Choroid plexus epithelial cell (primary cell): ENCODE measurements at places on chromosomes 13 and 19.

GRCh38 chr19:55315956-55316525, 9.1 kb downstream of the TMEM150B start:
- DNase-seq: no peak

- DNase-seq: no peak
These were observed 34.7 kb downstream of the TSSK6 start for GRCh38 chr19:19480688-19481087.

DNA sequence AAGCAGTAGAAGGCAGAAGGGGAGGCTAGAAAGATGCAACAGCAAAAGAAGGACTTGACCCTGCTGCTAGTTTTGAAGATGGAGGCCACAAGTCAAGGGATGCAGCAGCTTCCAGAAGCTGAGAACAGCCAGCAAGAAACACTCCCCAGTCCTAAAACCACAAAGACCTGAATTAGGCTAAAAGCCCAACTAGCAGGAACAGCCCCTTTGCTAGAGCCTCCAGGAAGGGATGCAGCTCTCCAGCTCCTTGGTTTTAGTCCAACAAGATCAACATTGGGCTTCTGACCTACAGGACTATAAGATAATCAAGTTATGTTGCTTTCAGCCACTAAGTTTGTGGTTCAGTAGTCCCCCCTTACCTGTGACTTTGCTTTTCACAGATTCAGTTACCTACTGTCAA, 10.5 kb upstream of the LATS2 start:
- no peak for DNase-seq

- no peak for DNase-seq
These were observed 146.3 kb downstream of the DCLK1 start for GRCh38 chr13:35984776-35985453.

DNA sequence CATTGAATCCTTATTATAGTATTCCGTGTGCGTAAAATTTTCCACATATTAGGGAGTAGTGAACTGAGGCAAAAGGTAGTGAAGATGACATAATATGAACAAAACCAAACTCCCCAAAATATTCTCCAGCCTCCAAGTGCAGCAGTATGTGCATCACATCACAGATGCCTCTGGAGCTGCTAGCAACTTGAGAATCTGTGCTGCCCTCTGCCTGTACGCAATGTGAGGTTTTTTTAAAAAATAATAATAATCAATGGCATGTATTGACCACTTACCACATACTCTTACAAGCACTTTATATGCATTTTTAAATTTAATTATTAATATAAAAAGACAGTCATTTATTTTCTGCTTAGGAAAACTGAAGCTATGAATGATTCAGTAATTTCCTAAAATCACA, 583.0 kb upstream of the SPRY2 start:
- DNase-seq: peak; percentile 36

DNA sequence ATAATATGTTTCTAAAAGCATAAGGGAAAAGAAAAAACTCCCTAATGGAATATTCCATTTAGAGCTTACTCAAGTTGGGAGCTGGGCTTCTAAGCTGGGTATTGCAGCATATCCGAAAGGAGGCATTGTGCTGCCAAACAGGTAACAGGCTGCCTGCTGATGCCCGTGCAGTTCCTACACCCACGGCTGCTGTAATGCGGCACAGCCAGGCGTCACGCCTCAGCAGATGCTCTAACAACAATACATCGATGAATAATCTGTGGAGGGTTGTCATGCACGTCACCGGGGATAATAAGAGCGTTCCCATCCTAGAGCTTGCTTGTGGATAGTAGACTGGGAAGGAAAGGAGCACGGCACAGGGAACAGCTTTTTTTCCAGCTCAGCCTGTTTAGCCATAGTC, 1582.1 kb upstream of the SLC10A2 start:
- no peak for DNase-seq

DNA sequence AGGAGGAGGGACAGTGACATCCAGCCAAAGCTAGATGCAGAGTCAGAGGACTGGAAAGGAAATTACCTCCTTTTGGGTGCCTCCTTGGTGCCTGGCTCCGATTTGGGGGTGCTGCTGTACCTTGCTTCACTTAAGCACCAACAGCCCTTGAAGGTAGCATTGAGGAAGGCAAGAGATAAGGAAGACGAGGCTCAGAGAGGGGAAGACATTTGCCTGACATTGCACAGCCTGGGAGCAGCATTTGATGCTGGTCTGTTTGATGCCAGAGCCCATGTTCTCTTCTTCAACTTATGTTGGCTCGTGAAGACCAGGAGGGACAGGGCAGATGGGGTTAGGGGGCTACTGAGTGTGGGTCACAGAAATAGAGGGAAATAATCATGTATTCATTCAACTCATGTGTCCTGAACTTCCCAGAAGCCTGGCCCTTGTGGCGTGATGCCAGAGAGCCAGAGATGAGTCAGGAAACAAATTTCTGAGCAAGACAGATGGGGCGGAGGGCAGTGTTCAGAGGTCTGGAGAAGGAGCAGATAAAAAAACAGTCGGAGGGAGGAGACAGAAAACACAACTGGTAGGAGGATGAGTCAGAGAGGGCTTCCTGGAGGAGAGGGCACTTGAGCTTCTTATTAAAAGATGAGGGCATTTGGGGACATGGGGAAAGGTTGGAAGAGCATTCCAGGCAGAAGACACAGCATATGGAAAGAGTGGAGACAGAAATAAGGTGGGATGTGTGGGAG, 3.0 kb upstream of the C19orf81 start:
- DNase-seq: peak; percentile 44

DNA sequence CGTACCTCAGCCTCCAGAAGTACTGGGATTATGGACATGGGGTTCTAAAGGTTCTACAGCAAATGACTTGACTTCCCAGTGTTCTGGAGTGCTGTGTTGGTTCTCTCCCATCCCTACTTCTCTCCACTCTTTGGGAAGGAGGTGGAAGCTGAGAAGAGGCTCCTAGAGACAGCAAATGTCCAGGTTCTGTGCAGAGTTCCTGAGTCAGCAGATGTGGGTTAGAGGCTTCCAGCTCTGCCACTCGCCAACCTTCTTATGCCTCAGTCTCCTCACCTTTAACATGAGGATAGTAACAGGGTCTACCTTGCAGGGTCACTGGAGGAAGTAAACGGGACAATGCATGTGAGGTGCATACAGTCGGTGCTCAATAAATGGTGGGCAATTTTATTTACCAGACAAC, 80.5 kb upstream of the VSTM2B start:
- no peak for DNase-seq

- DNase-seq: no peak
These were observed 1457.9 kb upstream of the PRR20A start for GRCh38 chr13:55682776-55683175.

GRCh38 chr19:51194527-51195315, 30.2 kb upstream of the CD33 start:
- DNase-seq: no peak

GRCh38 chr13:60275208-60275607, 111.5 kb upstream of the DIAPH3 start:
- DNase-seq: no peak

- peak; percentile 64 for DNase-seq
These were observed 96.1 kb upstream of the MBNL2 start for GRCh38 chr13:97125810-97126738.

- no peak for DNase-seq
These were observed 195.3 kb downstream of the USP12 start for GRCh38 chr13:26976313-26976712.

- DNase-seq: no peak
These were observed 47.5 kb upstream of the RNF113B start for GRCh38 chr13:98224557-98224956.

DNA sequence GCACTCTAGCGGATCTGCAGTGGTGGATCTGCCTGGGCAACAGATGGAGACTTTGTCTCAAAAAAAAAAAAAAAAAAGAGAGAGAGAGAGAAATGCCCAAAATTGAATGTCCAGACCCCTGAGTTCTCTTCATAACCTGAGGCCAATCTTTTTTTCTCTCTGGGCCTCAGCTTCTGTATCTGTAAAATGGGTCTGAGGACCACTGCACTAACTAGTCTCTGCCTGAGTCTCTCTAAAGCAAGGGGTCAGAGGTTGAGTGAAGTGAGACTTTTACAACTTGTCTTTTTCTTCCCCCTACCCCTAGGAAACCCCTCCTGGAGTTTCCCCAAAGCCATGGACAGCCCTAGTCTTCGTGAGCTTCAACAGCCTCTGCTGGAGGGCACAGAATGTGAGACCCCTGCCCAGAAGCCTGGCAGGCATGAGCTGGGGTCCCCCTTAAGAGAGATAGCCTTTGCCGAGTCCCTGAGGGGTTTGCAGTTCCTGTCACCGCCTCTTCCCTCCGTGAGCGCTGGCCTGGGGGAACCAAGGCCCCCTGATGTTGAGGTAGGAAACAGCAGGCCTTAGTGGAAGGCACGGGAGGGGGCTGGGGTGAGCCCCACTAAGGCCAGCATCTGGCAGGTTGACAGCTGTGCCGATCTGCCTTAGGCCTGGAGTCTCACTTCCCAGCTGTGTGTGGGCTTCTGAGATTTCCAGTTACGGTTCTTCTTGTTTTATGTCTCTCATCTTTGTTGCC, 1.8 kb downstream of the TMEM91 start:
- DNase-seq: no peak

DNA sequence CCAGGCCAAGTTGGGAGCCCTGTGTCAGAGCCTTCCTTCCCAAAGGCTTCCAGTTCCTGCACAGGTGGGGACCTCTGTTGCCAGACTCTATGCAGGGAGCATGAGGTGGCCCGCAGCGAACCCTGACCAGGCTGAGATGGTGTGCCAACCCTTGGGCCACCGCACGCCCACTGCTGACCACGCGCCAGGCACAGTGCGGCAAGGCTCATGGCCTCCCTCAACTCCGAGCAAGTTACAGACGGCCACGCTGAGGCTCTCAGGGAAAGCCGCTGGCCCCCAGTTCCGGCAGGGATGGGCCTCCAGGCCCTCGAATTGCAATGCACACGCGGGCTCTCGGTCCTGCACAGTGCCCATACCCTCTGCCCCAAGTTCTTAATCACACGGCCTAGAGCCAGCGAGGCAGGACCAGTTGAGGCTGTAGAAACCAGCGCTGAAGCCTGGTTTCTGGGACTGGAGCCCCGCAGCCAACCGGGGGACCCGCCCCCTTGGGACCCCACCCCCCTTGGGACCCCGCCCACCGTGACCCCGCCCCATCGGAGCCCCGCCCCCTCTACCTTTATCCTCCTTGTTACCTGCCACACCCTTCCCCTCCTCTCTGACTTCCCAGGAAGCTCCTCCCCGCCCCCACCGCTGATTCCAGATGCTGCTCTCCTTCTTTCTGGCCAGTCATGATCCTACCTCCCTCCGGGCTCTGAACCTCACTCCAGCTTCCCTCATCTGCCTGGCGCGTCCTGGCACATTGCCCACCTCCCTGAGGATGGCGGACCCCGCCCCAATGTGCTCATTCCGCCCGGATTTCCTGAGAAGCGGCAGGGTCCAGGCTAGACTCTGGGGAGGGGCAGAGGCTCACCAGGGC, 6.0 kb downstream of the PEX11G start:
- no peak for DNase-seq

DNA sequence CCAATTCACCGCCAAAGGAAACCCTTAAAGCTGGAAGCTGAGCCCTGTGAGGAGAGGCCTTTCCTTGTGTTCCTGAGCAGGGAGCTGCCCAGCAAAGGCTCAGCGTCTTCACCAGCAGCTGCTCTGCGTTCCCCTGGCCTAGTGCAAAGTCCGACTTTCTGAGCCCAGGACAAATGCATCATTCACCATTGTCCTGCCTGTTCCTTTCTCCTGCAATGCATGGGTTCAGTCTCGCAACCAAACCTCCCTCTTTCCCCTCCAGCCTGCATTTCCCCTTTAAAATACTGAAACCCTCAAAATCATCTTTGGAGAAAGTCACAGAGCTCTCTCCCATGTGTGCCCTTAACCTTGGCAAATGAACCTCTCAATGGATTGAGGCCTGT, 12.9 kb upstream of the TMEM255B start:
- DNase-seq: no peak

- DNase-seq: no peak
These were observed 36.9 kb downstream of the KCNC3 start for GRCh38 chr19:50292216-50292827.
